ENCODE measurements at places on chromosomes 7 and 10.

GRCh38 chr10:98485959-98486358, 39.2 kb upstream of the HPS1 start:
- DNase-seq: no peak

DNA sequence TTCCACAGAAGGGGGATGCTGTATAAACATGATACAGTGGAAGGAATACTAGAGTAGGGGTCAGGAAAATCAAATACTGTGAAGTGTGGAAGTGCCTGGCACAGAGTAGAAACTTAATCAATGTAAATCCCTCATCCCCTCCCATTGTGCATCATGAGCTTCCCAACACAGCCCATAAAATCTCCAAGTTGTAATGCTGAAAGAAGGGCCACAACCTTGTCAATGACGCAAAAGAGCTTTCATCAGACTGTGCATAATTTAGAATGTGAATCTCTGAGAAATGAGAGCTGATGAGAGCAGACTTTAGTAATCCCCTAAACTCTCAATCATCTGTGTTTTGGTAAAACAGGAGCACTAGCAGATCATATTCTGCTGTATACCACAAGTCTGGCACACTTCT, 105.2 kb upstream of the IMMP2L start:
- DNase-seq: no peak

GRCh38 chr10:118116715-118117449, 70.1 kb upstream of the RAB11FIP2 start:
- DNase-seq: peak; percentile 41

- DNase-seq: no peak
Observed at GRCh38 chr10:30639946-30640786, 10.6 kb upstream of the LYZL2 start.

DNA sequence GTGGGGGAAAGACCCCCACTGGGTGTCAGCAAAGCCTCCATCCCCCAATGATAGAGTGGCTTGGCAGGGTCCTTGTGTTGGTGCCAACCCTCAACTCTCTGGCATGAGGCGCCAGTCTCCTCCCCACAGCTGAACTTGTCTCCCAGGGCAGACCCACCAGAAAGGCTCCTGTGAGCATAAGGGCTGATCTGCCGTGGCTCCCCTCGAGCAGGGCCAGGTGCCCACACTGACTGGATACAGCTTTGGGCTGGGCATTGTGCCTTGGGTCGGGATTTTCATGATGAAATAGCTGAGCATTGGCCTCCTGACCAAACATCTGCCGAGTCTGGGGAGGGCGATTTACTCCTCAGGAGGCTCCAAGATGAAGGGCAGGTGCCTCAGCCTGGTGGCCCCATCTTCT, 68.1 kb upstream of the NPTX2 start:
- no peak for DNase-seq

DNA sequence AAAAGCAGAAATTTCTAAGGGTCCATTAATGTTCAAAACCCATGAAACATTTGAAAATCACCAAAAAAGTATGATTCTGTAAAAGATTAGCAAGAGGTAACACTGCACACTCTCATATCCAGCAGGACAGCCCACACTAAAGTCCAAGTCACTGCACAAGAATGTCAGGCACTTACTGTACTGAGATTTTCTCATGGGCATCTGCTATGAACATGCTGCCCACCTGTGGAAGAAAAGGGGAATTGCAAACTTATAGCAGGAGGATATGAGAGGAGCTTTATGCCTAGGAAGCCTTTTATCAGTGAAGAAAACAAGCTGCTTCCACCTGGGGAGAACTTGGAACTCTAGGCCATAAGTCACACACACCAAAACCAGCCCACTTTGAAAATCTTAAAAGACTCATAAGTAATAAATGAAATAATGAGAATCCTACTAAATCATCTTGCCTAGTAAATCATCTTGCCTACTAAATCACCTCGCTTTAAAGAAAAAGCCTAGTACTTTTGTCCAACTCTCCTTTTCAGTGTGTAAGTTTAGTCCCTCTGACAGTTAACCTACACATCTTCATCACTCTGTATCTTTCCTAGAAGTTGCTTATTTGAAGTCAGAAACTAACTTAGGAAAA, 46.1 kb downstream of the ARMH3 start:
- DNase-seq: peak; percentile 68

DNA sequence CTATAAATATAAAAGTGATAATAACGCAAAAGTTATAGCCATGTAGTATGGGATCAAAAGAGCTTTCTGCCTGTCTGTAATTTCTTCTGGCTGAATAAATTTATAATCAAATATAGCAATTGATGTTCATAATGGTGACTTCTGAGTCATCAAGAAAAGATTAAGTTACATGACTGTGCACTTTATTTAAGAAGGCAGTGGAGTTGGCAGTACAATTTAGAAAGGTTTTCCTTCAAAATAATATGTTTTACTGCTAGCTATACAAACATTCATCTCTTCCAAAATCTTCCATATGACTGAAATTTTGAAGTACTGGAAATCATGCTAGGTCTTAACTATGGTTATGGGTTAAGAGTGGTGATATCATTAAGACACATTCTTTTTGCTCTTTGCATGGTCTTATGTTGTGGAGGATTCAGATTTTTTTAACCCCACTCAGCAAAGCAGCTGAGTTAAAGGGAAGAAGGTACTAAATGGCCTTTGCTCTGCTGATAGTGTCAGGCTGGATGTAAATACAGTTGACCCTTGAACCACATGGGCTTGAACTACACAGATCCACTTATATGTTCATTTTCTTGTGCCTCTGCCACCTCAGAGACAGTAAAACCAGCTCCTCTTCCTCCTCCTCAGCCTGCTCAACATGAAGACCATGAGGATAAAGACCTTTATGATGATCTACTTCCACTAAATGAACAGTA, 323.6 kb downstream of the BBS9 start:
- DNase-seq: no peak

GRCh38 chr7:131027287-131027773, 293.3 kb upstream of the KLF14 start:
- DNase-seq: no peak

DNA sequence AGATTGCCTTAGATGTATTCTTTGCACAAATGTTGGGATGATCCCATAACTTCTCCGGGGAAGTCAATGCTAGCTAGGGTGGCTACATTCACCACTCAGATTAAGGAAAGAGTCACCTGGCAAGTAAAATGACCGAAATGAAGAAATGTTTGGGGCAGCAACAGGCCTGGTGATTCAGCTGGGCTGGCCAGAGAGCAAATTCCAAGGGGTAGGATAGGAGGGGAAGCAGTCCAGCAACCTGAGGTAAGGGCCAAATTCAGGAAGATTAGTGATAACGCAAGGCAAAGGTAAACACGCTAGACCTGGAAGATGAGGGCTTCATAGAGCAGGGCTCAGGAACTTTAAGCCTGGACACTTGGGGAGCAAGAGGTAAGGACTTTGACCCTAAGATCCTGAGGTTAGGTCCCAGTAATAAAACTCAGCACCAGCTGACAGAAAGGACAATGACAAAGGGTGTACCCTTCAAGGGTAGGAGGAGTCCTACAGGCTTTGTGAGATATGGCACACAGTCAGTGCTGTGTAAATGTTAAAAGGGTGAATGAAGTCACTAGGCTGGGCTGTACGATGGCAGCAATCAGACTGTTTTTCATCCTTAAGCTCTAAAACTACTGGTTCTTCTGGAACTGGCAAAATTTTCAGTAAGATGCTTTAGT, 22.7 kb upstream of the SMNDC1 start:
- no peak for DNase-seq

GRCh38 chr7:80884511-80885195, 34.2 kb downstream of the SEMA3C start:
- no peak for DNase-seq

DNA sequence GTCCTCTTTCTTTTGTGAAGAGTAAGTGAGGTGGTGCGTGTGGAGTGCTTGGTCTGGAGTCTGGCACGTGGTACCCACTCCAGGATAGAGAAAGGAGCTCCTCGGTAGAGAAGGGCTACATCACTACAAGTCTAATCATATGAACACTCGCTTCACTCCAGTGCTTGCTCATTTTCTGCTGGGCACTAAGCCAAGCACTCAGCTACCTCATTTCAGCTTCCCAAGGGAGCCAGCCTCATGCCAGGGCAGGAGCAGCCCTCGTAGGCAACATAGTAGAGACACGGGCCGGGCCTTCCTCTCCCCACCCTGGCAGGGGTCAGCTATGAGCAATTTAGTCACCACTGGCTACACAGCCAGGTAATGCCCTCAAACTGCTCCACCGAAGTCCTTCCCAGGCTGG, 11.4 kb upstream of the HSPA12A start:
- no peak for DNase-seq

- no peak for DNase-seq
Observed at GRCh38 chr10:45052700-45053099, 52.0 kb downstream of the ZNF22 start.

DNA sequence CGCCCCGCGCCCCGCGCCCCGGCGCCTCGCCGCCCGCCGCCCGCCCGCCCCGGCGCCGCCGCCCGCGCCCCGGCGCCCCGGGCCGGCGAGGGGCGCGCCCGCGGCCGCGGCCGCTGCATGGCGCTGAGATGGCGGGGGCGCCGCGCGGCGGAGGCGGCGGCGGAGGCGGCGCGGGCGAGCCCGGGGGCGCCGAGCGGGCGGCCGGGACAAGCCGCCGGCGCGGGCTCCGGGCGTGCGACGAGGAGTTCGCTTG, 174 bp downstream of the ADCY1 start:
- DNase-seq: no peak

DNA sequence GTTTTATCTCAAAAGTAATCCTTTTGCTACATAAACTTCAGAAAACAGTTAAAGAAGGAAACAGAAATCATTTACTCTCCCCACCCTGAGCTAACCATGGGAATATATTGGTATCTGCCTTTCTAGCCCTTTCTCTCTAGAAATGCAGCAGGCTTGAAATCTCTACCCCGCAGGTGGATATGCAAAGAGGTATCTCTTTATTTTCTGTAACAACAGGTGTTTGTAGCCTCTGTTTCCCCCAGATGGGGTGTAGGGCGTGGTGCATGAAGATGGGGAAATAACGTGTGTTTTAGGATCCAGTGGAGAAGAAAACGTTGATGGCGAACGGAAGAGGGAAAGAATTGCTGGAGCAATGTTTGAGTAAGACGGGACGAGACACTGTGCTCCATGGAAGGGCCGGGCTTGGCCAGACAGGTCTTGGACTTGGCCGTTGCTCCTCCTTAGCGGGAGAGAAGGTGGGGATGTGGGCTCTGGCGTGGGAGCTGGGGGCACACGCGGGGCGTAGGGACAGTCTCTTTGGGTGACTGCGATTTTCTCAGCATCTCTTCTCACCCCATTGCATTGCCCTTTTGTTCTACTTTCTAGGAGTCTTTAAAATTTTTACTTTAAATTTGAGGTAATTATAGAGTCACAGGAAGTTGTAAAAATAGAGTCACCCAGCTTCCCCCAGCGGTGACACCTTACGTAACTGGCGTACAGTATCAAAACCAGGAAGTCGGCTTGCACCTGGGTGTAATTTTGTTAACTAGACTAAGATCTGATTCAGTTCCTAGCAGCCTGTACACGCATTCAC, 82.9 kb downstream of the ELFN1 start:
- no peak for DNase-seq

GRCh38 chr10:20271490-20271889, 455.3 kb downstream of the PLXDC2 start:
- no peak for DNase-seq
